Skin of body (tissue), 3 donors: ENCODE measurements at places on chromosomes 2 and 18. TPM values are rescaled to one million over a fixed set of nuclear protein-coding genes. Genes with fewer than 3 reads are reported as not detected.

The RAMP1 gene
- total RNA-seq = 12.5 TPM

The SIGLEC15 gene
- not detected for total RNA-seq

The FBXO36 gene
- 4.5 TPM for total RNA-seq

The SPATA3 gene
- total RNA-seq = not detected

The CASP8 gene
- total RNA-seq = 17.0 TPM

The NT5C1B gene
- total RNA-seq = not detected

The SERPINB10 gene
- total RNA-seq = 3.9 TPM

The GALNT5 gene
- 8.3 TPM for total RNA-seq

The ORC4 gene
- total RNA-seq = 47.6 TPM

The EMILIN2 gene
- total RNA-seq = 37.6 TPM

The SLC9A2 gene
- 6.8 TPM for total RNA-seq

The NOSTRIN gene
- 9.4 TPM for total RNA-seq

The DSC3 gene
- total RNA-seq = 226 TPM

The RPIA gene
- total RNA-seq = 14.0 TPM

The SLC5A7 gene
- 0.10 TPM for total RNA-seq

The TRAPPC12 gene
- total RNA-seq = 62.9 TPM

The GAREM2 gene
- total RNA-seq = 2.5 TPM

The ORMDL1 gene
- 45.8 TPM for total RNA-seq

The PLGLB2 gene
- total RNA-seq = 2.2 TPM

The TLX2 gene
- not detected for total RNA-seq

The ABCB11 gene
- total RNA-seq = 0.79 TPM

The LMAN2L gene
- total RNA-seq = 24.6 TPM

The DSG3 gene
- total RNA-seq = 56.9 TPM

The PDCD1 gene
- 0.10 TPM for total RNA-seq

The DCAF17 gene
- 25.1 TPM for total RNA-seq

The ACADL gene
- 3.6 TPM for total RNA-seq

The AFF3 gene
- total RNA-seq = 8.1 TPM

The CCDC141 gene
- 6.0 TPM for total RNA-seq

The DES gene
- total RNA-seq = 318 TPM

The FBXO41 gene
- total RNA-seq = 0.79 TPM

The UGT1A10 gene
- not detected for total RNA-seq

The MORN2 gene
- 12.5 TPM for total RNA-seq

The EFR3B gene
- 4.9 TPM for total RNA-seq

The MYO3B gene
- 5.5 TPM for total RNA-seq

The SP140 gene
- total RNA-seq = 0.49 TPM

The NEUROD1 gene
- not detected for total RNA-seq

The GCG gene
- not detected for total RNA-seq

The ITSN2 gene
- 31.7 TPM for total RNA-seq

The FEV gene
- not detected for total RNA-seq

The GALNT1 gene
- total RNA-seq = 76.7 TPM

The RSAD2 gene
- total RNA-seq = 5.1 TPM

The UPP2 gene
- total RNA-seq = not detected

The RTKN gene
- total RNA-seq = 25.7 TPM

The SULT1C2 gene
- total RNA-seq = 1.5 TPM

The EGR4 gene
- 0.10 TPM for total RNA-seq
